ENCODE measurements at places on chromosomes 2 and 18. TPM values are rescaled to one million over a fixed set of nuclear protein-coding genes. Genes with fewer than 3 reads are reported as not detected.
A peak's percentile ranks its signal among the peaks of the same experiment; 100 is the strongest.

DNA sequence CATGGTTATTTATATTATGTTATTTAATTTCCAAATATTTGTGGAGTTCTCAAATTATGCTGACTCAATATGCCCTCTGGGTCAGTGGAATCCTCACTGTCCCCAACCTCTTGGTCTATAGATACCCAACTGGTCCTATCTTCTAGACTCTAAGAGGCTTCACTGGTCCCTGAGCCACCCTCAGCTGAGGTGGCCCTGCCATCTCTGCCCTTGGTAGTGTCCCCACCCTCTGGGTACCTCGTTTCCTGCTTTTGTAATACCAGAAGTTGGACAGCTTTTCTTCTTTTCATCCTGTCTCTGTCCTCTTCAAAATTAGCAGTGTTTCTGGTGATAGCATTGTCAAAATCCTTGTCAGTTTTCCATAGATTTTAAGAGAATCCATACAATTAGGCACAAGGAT is 11.9 kb downstream of the ZSCAN30 start:
- H3K4me1 ChIP-seq = peaks cover 14% of the 10 kb centered on the region
- no peaks in the 10 kb centered on the region for H3K27me3 ChIP-seq
- peaks cover 51% of the 10 kb centered on the region for H3K36me3 ChIP-seq
- H3K4me3 ChIP-seq = no peak overlapping the region
- no peak for DNase-seq

DNA sequence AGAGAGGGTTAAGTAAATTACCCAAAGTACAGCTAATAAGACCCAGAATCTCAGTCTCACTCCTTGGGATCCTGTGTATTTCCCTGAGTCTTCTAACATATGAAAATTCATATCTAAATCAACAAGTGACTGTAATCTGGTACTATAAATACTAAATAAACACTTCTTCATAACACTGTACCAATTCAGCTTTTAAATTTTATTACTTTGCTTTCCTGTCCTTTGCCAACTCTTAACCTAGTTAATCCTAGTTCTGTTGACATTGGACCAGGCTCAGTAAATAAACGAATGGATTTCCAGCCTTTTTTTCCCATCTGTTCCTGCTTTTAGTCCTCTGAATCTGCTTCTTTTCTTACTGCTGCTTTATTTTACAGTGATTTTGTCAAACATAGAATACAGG is 13.8 kb downstream of the MRPL35 start:
- no peak overlapping the region for H3K27ac ChIP-seq
- no peak overlapping the region for H3K4me3 ChIP-seq
- no peak for DNase-seq
- no peaks in the 10 kb centered on the region for H3K27me3 ChIP-seq
- peaks cover 5% of the 10 kb centered on the region for H3K4me1 ChIP-seq

DNA sequence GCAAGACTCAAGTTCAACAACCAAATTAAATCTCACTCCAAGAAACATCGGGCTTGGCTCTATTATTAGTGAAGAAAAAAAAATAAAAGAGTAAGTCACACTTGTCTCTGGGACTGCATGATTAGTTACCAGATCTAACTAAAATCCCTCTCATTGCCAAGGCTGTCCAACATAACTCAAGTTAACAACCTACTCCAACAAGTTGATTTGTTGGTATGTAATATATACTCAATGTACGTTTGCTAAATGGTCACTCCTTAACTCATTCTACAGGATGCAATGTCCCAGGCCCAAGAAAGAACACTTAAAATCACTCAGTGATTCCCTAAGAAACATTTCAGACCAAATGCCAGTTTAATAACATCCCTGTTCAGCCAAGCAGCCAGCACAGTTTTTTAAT is 95.1 kb downstream of the DYM start:
- H3K27ac ChIP-seq = no peak overlapping the region
- H3K4me1 ChIP-seq = peaks cover 7% of the 10 kb centered on the region
- no peak overlapping the region for H3K4me3 ChIP-seq
- DNase-seq = no peak
- H3K36me3 ChIP-seq = peaks cover 5% of the 10 kb centered on the region
- H3K27me3 ChIP-seq = no peaks in the 10 kb centered on the region

- H3K27me3 ChIP-seq = peaks cover 11% of the 10 kb centered on the region
- no peak overlapping the region for H3K4me3 ChIP-seq
- H3K27ac ChIP-seq = no peak overlapping the region
- H3K36me3 ChIP-seq = no peaks in the 10 kb centered on the region
- H3K4me1 ChIP-seq = no peaks in the 10 kb centered on the region
Measured at GRCh38 chr2:239706367-239706766, 305.5 kb upstream of the HDAC4 start.

The SNORC gene
- 1.8 TPM for total RNA-seq

DNA sequence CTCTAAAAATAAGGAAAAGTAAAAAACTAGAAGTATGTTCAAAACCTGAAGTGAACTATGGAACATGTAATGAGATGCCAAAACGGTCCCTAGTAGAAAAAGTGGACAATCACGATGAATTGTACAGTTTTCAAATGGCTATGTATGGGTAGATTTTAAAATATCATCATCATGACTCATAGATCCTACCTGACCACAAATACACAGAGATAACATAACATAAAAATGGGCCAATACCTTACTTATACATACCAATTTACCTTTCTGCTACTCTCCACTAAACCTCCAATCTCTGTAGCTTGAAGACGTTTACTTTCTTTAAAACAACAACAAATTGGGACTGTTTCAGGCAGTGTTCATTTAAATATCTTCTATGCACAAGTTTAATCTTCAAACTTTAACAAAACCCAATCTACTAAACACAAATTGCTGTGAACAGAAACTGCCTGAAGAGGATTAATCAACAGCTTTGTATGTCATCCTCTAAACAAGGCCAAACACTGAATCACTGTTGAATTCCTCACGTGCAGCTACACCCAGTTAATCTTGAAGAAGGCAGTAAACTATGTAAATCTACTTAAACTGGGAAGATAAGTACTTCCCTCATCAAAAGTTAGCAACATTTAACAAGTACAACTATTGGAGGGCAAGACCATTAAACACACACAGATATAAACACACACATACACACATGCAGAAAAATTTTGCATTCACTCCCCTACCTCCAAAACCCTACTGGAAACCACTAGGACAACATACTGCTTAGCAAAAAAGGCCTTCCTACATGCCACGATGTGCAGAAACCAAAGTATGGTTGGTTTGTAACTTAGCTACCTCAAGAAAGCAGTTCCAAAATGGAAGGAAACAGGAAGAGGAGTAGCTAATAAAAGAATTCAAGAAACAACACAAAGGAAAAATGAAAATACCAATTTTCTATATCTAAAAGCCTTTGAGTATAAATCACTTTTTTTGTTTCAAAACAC is 90.3 kb downstream of the RBMS1 start:
- H3K27ac ChIP-seq = peak overlapping the region; percentile 84
- H3K36me3 ChIP-seq = peaks cover 14% of the 10 kb centered on the region
- H3K4me3 ChIP-seq = peak overlapping the region; percentile 56

The HOXD13 gene
- total RNA-seq = not detected

- H3K4me3 ChIP-seq = no peak overlapping the region
- H3K27ac ChIP-seq = no peak overlapping the region
- no peak for DNase-seq
- H3K4me1 ChIP-seq = no peaks in the 10 kb centered on the region
- no peaks in the 10 kb centered on the region for H3K27me3 ChIP-seq
Measured at GRCh38 chr2:49105506-49105905, 48.8 kb downstream of the FSHR start.

The MEIS1 gene
- total RNA-seq = not detected

The REG1B gene
- not detected for total RNA-seq

DNA sequence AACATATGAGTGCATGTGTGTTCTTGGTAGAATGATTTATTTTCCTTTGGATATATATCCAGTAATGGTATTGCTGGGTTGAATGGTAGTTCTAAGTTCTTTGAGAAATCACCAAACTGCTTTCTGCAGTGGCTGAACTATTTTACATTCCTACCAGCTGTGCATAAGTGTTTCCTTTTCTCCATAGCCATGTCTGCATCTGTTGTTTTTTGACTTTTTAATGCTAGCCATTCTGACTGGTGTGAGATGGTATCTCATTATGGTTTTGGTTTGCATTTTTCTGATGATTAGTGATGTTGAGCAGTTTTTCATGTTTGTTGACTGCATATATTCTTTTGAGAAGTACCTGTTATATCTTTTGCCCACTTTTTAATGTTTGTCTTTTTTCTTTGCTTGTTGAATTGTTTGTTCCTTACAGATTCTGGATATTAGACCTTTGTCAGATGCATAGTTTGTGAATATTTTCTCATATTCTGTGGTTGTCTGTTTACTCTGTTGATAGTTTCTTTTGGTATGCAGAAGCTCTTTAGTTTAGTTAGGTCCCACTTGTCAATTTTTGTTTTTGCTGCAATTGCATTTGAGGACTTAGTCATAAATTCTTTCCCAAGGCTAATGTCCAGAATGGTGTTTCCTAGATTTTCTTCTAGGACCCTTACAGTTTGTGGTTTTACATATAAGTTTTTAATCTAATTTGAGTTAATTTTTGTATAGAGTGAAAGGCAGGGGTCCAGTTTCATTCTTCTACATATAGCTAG is 17.6 kb upstream of the KCNE4 start:
- no peaks in the 10 kb centered on the region for H3K4me1 ChIP-seq
- no peaks in the 10 kb centered on the region for H3K27me3 ChIP-seq
- H3K4me3 ChIP-seq = no peak overlapping the region
- no peak for DNase-seq
- no peaks in the 10 kb centered on the region for H3K36me3 ChIP-seq

DNA sequence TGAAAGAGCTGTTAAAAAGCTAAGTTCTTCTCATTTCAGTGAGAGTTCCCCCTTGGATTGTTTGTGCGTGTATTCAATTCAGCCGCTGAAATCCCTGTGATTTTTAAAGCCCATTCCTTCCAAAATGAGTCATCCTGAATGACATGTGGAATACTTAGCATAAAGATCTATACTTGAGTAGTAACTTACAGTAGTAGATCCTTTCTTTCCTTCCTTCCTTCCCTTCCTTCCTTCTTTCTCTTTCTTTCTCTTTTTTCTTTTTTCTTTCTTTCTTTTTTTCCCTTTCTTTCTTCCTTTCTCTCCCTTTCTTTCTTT is 18.2 kb upstream of the SOX11 start:
- H3K36me3 ChIP-seq = peaks cover 2% of the 10 kb centered on the region
- H3K4me1 ChIP-seq = no peaks in the 10 kb centered on the region

The PFN4 gene
- not detected for total RNA-seq

- no peak for DNase-seq
- no peak overlapping the region for H3K4me3 ChIP-seq
- H3K27me3 ChIP-seq = peaks cover 5% of the 10 kb centered on the region
- no peak overlapping the region for H3K27ac ChIP-seq
Measured at GRCh38 chr2:95354925-95355324, 47.6 kb upstream of the FAHD2A start.

The HOXD11 gene
- not detected for total RNA-seq

- H3K4me3 ChIP-seq = no peak overlapping the region
- no peak for DNase-seq
- no peaks in the 10 kb centered on the region for H3K36me3 ChIP-seq
- peaks cover 2% of the 10 kb centered on the region for H3K4me1 ChIP-seq
- H3K27me3 ChIP-seq = peaks cover 35% of the 10 kb centered on the region
Measured at GRCh38 chr2:10909050-10909995, 2.4 kb upstream of the KCNF1 start.

- H3K27ac ChIP-seq = no peak overlapping the region
- H3K4me3 ChIP-seq = no peak overlapping the region
- no peaks in the 10 kb centered on the region for H3K27me3 ChIP-seq
- no peak for DNase-seq
Measured at GRCh38 chr2:222398446-222398885, 25.9 kb upstream of the SGPP2 start.

The TEX44 gene
- total RNA-seq = not detected

The OXER1 gene
- total RNA-seq = not detected

DNA sequence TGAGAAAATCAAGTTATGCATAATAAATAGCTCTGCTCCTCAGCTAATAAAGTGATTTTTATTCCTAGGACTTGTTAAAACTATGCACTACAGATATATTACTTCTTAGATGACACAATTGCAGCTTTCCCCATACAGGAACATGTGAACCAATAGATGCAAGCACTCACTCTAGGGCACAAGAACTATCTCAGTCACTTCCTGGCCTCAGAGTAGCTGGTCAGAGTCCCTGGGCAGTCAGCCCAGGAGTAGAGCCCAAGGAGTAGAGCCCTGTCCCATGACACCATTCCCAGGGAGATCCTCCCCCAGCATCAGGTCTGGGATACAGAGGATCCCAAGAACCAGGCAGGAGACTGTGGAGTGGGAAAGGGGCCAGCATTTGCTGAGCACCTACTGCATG is 2.7 kb downstream of the TNS1 start:
- H3K4me3 ChIP-seq = no peak overlapping the region
- H3K36me3 ChIP-seq = no peaks in the 10 kb centered on the region
- H3K27ac ChIP-seq = no peak overlapping the region
- no peak for DNase-seq

The NCKAP5 gene
- not detected for total RNA-seq

- H3K4me3 ChIP-seq = no peak overlapping the region
- H3K27ac ChIP-seq = no peak overlapping the region
- H3K27me3 ChIP-seq = no peaks in the 10 kb centered on the region
- peaks cover 9% of the 10 kb centered on the region for H3K4me1 ChIP-seq
- DNase-seq = no peak
Measured at GRCh38 chr2:32697156-32697555, 69.3 kb downstream of the TTC27 start.

The AAMP gene
- total RNA-seq = 61.4 TPM

The BUB1 gene
- 126 TPM for total RNA-seq

DNA sequence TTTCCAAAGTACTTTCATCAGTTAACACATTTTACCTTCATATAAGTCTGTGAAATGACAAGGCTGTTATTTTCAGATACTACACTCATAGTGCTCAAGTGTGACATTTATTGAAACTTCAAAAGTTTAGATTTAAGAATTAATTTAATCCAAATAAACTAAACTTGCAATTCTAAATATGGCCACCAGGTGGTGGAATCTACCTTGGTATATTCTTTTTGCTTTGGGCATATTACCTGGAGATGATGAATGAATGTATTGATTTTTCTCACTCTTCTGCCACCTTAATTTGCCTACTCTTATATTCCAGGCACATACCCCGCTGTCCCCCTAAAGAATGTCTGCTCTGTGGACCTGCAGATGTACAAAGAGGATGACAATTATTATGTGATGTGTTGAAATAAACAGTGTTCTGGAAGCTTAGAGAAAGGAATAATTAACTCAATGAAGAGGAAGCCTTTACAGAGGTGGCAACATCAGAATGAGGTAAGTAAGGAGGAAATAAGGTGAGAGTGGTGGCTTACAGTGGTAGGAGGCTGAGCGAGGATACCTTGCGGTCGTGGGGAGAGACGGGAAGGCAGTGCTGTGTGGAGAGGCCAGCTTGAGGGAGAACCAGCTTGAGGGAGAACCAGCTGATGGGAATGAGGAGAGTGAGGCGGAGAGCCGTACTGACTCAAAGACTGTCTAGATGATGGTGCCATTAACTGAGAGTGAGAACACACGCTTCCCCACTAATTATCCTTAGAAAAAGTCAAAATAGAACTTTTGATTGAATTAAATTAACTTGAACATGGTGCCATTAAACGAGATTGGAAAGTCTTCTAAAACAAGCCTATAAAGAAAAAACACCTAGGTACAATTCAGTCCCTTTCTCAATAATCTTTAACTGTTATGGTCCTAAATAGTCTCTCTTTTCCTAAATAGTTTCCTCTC is 179.5 kb downstream of the CELF4 start:
- DNase-seq = no peak
- H3K27me3 ChIP-seq = peaks cover 6% of the 10 kb centered on the region
- H3K4me3 ChIP-seq = no peak overlapping the region
- no peak overlapping the region for H3K27ac ChIP-seq
- H3K36me3 ChIP-seq = no peaks in the 10 kb centered on the region
- no peaks in the 10 kb centered on the region for H3K4me1 ChIP-seq

- no peak overlapping the region for H3K4me3 ChIP-seq
- no peak for DNase-seq
- no peaks in the 10 kb centered on the region for H3K27me3 ChIP-seq
- no peak overlapping the region for H3K27ac ChIP-seq
Measured at GRCh38 chr18:71252351-71252865, 963.6 kb downstream of the SOCS6 start.

The UPP2 gene
- not detected for total RNA-seq

Measured in activated CD8-positive, alpha-beta memory T cell treated with anti-CD3 and anti-CD28 coated beads, Interleukin-2, amount 10 ng/mL, durations not matched to agents 7 days and 5 days (primary cell).